ENCODE measurements at places on chromosomes 2 and 18.

DNA sequence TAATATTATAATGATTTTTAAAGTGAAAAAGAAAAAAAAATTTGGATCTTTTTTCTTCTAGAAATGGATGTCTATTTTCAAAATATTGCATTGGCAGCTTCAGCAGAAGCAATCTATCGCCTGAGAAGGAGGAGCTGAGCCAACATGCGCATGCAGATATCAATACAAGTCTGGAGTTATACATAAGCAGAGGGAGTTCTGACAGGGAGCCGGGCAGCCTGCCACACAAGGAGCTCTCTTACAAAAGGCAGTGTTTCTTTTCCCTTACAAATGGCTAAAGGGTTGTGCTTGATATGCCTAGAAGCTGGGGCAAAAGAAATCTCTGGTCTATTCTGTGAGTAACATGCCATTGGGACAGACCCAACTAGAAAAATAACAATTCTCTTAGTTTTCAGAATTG lies 291.9 kb upstream of the TRIB2 start:
- no peak for DNase-seq

GRCh38 chr2:157329524-157329923 lies 3.9 kb upstream of the ERMN start:
- no peak for DNase-seq

DNA sequence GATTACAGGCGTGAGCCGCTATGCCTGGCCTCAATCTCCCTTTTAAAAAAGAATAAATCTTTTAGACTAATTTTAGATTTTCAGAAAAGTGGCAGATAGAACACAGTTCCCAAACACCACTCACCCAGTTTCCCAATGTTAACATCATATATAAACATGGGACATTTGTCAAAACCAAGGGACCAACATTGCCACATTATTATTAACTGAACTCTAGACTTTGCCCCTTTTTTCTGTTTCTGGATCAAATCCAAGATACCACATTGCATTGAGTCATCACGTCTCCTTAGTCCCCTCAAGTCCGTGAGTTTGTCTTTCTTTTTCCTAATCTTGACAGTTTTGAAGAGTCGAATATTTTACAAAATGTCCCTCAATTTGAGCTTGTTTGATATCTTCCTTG lies 2.4 kb downstream of the C2orf42 start:
- DNase-seq, result no peak

DNA sequence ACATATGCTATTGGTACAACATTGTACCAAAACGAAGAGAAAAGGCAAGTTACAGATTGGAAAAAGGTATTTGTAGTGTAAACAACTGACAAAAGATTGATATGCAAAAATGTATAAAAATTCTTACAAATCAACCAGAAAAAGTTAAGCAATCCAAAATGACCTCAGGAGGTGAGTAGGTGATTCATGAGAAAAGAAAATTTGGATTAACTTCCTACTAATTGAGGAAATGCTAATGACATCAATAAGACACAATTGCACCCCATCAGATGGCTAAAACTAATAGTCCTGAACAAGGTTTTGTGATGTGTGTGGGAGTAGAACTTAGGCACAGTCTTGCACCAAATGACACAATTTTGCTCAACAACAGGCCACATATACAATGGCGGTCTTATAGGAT lies 129.3 kb downstream of the COPS8 start:
- DNase-seq, result no peak

GRCh38 chr2:148739454-148740105 lies 95.0 kb downstream of the EPC2 start:
- no peak for DNase-seq

- no peak for DNase-seq
Observed at GRCh38 chr18:2627821-2628276, 27.7 kb upstream of the SMCHD1 start.

DNA sequence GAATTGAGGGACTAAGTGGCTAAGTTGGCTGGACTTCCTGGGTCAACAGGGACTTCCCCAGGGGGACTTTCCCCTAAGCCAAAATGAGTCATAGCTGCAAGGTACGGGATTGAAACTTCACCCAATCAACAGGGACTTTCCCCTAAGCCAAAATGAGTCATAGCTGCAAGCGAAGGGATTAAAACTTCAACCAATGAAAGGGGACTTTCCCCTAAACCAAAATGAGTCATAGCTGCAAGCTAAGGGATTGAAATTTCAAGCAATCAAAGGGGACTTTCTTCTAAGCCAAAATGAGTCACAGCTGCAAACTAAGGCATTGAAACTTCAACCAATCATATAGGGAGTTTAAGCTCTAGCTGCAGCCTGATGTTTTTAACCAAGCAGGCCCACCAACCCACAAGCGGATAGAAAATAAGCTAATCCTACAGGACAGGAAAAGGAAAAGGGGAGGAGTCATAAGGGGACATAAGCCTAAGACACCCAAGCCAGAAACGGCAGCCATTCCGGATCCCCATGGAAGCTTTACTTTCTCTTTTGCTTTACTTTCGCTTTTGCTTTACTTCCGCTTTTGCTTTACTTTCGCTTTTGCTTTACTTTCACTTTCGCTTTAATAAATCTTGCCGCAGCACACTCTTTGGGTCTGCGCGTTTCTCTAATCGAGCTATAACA lies 1375.4 kb upstream of the CELF4 start:
- peak; percentile 14 for DNase-seq

GRCh38 chr2:196341277-196341841 lies 170.0 kb upstream of the STK17B start:
- DNase-seq, result no peak

DNA sequence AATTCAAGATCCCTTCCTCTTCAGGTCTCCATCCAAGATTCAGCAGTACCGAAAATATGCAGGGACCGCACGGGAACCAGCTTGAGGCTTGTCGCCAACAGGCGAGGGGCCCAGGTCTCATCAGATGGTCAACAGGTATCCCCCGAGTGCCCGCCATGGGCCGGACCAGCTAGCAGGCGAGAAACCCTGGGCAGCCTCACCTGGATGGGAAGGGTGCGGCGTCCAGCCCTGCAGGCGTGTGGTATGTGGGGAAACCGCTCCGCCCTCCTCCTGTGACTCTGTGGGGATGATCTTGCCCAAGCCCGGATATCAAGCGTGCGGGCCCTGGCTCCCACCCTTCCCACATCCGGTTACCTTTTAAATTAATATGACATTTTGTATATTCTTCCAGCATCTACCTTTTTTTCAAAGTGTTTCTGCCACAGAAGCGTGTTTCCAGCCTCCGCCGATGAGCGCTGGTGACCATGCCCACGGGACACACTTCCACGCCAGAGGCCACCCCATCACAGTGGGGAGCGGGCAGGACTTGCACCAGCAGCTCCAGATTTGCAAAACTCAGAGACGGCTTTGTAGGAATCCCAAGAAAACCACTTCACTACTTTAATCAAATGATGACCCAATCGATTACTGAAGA lies 33.2 kb downstream of the ZNF516 start:
- DNase-seq, result no peak

DNA sequence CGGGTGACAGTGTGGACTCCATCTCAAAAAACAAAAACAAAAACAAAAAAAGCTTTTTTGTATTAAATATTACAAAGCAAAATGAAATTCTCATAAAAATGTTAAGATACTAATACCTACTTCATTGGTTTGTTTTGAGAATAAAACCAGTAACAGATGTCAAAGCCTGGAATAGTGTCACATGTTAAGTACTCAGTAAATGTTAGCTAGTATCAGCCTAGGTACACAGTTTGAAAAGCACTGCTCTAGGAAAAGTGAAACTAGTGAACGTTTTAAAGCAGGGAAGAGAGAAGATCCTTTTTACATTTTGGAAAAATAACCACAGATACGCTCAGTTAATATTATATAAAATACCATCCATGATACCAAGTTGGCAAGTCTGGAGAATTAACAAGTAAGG lies 37.1 kb upstream of the ADAM17 start:
- no peak for DNase-seq

DNA sequence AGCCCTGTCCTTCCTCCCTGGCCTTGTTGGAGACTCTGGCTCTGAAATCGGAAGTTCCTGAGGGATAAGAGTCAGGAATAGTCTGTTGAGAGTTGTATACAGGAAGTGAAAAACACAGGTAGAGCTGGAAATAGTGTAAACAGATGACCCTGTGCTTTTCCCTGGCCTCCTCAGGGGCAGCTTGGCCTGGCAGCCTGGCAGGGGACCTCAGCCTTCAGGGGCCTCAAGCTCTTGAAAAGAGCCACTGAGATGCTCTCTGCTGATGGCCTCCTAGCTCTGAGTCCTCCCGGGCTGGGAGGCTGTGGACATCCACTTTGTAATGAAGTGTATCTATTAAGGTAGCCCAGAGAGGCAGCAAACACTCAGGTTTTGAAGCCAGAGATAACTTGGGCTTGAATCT lies 79.3 kb downstream of the DDX1 start:
- no peak for DNase-seq

GRCh38 chr2:7726989-7727388 lies 809.8 kb downstream of the RNF144A start:
- no peak for DNase-seq

GRCh38 chr18:2824865-2825264 lies 21.9 kb upstream of the EMILIN2 start:
- DNase-seq, result no peak

GRCh38 chr18:63889626-63890025 lies 2.1 kb downstream of the SERPINB2 start:
- DNase-seq, result no peak

DNA sequence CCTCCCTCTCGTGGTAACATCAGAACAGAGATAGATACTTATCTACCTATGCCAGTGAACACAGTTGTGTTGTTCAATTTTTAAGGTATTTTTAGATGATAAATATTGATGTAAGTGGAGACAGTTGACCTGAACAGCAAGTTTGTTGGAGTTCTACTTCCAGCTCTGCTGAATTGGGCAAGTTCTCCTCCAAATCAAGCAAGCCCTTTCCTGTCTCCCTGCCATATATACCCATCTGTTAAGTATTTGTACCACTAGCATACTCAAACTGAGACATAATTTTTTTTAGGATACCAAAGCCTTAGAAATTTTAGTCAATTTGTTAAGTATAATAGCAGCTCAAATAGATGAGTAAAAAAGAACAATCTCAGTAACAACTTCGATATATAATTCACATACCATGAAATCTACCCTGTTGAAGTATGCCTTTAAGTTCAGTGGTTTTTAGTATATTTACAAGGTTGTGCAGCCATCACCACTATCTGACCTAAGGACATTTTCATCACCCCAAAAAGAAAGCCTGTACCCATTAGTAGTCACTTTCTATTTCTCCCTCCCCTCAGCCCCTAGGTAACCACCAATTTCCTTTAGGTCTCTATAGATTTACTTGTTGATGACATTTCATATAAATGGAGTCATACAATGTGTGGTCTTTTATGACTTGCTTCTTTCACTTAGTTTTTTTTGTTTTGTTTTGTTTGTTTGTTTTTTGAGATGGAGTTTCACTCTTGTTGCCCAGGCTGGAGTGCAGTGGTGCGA lies 61.8 kb downstream of the COX7A2L start:
- DNase-seq, result no peak

- DNase-seq, result no peak
Observed at GRCh38 chr2:9196637-9197036, 10.0 kb upstream of the ASAP2 start.

- DNase-seq, result peak; percentile 56
Observed at GRCh38 chr2:43131051-43131889, 95.1 kb downstream of the ZFP36L2 start.

- no peak for DNase-seq
Observed at GRCh38 chr2:217951521-217952247, 51.1 kb downstream of the TNS1 start.

DNA sequence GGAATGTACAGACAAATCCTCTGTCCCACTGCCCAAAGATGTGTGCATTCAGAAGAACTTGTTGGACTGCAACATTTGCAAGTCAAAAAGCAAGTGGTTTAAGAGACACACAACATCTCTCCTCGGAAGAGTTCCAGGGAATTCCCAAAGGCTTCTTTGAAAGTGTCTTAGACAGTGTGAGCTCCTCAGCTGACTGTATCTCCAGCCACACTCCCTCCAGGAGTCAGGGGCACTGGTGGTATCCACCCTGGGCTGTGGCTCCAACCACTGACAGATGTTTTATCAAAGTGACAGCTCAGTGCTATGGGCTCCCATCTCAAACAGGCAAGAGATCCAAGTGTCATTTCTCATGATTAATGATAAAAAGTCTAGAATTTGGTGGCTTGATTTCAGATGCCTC lies 48.5 kb downstream of the ALK start:
- no peak for DNase-seq

DNA sequence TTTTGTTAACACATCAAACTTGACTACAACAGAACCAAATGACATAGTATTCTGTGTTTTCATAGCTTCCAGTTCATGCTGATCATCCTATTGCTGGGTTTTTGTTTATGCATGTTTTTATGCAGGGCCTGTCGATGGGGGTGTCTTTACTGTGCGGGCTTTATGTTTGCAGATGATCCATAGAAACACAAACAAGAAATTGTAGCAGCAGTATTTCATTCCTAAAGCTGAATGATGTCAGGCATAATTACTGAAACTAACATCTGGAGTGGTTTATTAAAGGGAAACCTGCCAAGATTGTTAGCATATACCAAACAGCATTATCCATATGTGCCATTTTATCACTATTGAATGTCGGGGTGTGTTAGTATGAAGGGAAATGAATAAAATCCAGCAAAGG lies 129.7 kb downstream of the PTPRM start:
- no peak for DNase-seq

GRCh38 chr2:236394571-236394970 lies 130.4 kb upstream of the ASB18 start:
- DNase-seq, result no peak

- no peak for DNase-seq
Observed at GRCh38 chr2:195961873-195962272, 106.8 kb downstream of the DNAH7 start.

GRCh38 chr2:223995569-223995968 lies 38.3 kb downstream of the MRPL44 start:
- no peak for DNase-seq

DNA sequence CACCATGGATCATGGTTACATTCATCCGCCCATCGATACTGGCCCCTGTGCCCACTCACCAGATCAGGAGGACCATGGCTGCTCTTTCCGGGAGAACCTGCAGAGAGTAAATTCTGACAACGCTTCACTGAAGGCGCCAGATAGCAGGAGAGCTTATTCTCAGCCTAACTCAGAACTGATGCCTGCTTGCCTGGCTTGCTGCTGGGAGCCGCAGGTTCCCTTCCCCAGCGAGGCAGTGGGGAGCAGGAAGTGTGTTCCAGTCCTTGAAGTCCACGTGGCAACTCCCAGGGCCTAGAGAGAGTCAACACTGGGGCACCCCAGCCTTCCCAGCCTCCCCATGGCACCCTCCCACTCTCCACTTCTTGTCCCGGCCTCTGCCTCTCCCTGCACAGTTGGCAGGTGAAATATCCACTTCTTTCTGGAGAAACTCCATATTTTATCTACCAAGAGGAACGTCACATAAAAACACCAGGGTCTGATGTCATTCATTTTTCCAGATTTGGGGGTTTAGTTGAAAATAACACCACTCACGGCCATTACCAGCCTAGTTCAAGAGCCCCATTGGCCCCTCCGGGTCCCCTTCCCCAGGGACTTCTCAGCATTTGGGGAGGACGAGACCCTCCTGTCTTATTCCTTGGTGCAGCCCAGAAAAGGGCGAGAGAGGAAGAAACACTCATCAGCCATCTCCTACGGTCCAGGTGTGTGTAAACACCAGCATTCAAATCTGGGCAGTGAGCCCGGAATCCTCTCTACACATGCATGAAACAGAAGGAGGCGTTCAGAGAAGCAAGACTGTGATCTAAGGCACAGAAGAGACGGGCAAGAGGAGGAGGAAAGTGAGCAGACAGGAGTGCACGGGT lies 3.5 kb upstream of the TUBB6 start:
- no peak for DNase-seq

Measured in GM19239 (cell line).